ENCODE measurements at places on chromosomes 16 and 17.

DNA sequence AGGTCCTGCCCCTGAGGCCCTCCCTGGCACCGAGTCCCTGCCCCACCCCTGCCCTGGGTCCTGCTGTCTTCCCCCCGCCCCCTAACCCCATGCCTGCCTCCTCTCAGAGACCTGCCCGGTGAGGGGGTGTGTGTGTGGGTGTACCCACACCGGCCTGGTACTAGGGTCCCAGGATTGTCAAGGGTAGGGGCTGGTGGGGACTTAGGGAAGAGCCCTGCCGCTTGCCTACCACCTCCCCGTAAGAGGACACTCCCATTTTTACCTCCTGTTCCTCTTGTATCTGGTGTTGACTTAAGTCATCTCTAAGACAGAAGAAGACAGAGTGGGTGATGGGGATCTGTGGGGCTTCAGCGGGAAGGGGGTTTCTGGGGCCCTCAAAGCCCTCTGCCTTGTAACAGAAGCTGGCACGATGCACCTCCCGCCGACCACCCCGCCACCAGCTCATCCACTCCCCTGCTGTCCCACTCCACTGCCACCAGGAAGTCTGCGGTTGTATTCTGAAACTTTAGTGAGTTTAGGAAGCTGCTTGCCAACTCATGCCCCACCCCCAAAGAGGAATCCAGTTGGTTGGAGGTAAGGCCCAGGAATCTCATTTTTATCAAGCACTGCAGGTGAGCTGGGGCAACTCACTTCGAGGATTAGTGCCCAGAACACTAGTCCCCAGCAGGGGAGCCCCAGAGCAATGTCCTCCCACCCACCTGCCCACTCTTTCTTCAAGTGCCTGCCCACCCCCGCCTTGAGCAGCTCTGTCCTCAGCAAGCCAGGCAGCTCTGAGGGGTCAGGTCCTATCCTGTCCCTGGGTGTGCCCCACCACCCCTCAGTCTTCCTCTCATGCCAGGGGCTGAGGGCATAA is 5.6 kb downstream of the SPATA32 start:
- no peak for DNase-seq

DNA sequence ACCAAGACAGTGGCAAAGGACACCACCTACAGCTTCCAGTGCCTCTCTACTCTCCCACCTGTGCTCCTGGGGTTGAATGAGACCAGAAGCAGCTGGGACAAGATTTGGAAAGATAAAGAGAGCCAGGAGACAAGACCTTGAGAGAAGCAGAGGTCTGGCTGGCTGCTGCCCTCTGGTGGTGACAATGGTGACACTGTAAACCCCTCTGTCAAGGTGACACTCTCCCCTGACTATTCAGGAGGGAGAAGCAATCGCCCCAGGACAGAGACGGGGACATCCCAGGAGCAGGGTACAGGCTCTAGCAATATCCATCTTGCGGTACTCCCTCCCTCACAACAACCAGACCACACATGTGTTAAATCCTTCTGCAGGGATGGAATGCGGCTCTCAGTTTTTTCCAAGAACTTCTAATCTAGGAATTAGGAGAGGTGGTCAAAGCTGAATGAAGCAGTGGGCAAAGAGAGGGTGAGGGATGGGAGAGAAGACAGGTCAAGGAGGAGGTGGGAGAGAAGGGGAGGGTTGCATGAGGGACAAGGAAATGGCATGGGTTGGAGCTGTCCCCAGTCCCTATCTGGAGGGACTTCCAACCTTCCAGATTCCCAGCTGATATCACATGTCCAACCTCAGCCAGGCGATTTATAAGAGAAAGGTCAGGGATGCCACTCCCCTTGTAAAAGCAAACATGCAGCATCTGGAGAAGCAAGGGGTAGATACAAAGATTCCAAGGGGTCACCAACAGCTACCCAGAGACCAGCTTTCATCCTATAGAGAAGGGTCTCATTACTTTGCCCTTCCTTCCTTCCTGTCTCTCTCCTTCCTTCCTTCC is 2.9 kb downstream of the PHOSPHO1 start:
- DNase-seq = peak; percentile 61

DNA sequence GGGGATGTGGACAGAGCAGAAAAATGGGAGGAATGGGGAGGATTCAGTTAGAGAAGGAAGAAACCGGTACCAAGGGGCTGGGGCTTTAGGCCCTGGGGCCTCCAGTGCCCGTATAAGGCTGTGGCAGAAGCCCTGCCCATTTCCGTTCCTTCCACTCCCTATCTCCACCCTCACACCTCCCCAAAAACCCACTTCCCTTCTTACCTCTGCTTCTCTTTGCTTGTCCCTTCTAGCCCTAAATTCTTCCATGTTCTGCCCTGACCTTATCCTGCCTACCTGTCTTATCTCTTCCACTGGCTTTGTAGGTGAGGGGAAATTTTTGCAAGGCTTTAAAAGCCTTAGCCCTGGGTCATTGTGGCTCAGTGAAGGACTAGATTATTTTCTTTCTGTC is 4.1 kb downstream of the RNF167 start:
- no peak for DNase-seq

DNA sequence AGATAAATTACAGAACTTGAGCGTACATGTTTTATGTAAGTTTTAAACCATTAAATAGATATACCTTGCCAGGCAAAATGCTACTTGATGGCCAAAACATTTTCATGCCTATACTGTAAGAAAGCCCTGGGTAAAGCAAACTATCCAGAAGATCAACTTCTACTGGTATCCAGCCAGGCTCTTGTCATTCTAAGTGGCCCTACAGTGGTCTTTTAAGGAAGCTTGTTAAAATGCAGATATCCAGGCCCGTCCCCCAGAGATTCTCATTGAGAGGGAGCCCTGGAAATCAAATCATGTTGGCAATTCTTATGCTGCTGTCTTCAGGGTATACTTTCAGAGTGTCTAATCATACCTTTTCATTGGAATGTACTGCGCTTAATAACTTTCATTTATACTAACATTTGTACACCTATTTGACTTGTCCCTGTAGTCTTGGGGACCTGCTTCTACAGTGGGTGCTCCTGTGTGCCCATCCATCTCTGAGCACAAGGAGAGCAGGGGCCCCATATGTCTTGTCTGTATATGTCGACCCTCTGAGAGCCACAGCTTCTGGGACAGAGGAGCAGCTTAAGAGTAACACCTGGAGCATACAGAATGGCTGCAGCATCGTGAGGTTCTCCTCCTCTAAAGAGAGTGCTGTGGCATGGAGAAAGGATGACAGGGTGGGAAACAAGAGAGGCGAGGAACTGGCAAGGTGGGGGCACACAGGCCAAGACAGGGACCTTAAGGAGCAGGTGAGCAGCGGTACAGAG is 43.6 kb upstream of the ANKFY1 start:
- DNase-seq = no peak

- DNase-seq = no peak
Measured at GRCh38 chr17:14298221-14298946, 2.5 kb upstream of the HS3ST3B1 start.

DNA sequence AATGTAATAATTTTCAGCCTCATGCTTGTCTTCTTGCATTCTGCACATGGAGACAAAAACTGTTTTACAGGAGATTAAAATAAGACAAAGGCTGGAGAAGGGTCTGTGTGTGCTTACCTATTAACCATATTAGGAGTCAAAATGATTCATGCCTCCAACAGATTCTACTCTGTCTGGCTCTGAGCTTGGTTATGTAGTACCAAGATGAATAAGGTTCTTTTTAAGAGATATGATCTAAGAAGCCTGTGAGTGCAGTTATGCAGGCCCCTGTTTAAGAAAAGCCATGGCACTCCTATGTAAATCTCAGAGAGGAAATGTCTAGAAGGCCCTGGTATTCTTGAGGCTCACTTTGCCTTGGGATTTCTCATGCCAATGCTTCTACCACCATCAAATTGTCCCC is 486.6 kb upstream of the CDH11 start:
- no peak for DNase-seq

- no peak for DNase-seq
Measured at GRCh38 chr16:67449336-67449735, 18.4 kb downstream of the HSD11B2 start.

GRCh38 chr17:13355054-13355453 is 246.7 kb downstream of the HS3ST3A1 start:
- DNase-seq = no peak

- no peak for DNase-seq
Measured at GRCh38 chr17:74527756-74528155, 3.5 kb downstream of the CD300LB start.

GRCh38 chr16:70399951-70400350 is 38.9 kb downstream of the ST3GAL2 start:
- no peak for DNase-seq

DNA sequence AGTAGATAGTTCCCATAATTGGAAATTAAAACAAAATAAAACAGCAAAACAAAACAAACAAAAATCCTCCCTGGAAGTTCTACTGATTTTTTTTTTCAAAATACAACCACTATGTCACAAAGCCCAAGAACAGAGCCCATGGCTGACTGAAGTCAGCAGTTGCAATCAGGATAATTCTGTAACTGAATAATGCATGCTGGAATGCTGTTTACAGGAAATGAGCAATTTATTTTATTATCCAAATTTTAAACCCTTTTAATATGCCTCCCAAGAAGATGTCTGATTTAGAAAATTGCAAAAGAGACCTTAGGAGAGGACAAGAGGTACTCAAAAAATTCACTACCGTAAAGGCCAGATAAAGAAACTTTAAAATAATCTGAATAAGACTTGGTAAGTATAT is 578.2 kb downstream of the TOX3 start:
- DNase-seq = no peak

DNA sequence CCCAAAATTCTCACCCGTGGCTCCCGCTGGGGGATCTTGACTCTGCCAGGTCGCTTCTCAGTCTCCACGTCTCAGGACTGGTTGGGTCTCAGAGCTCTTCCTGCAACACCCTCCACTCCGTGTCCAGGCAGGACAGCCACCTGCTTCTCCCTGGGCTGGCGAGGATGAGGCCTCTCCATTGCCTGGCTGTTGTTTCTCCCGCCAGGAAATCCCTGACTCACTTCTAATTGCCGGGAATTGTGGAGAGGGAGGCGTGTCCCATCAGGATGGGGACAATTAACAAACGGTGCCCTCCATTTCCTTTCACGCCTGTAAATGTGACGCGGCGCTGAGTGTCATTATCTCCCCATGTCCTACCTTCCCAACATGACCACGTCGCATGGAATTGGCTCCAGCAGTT is 204.5 kb downstream of the RBFOX3 start:
- no peak for DNase-seq

DNA sequence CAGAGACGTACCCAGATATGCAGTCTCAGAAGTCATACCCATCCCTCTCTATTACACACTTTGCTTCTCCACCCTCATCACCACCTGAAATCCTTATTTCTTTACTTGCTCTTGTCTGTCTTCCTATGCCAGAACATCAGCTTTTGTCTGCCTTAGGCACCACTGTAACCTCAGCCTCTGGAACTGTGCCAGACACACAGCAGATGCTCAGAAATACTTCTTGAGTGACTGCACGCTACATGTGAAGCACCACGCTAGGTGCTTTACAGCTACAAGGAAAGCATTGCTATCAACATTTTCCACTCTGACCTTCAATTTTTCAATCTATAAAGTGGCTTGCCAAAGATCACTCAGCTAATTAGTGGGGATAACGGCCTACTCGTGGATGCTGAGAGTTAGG is 226.8 kb downstream of the CHD9NB start:
- DNase-seq = no peak

- no peak for DNase-seq
Measured at GRCh38 chr16:51244887-51245657, 94.0 kb upstream of the SALL1 start.

- no peak for DNase-seq
Measured at GRCh38 chr17:17776889-17777288, 59.9 kb downstream of the SREBF1 start.

DNA sequence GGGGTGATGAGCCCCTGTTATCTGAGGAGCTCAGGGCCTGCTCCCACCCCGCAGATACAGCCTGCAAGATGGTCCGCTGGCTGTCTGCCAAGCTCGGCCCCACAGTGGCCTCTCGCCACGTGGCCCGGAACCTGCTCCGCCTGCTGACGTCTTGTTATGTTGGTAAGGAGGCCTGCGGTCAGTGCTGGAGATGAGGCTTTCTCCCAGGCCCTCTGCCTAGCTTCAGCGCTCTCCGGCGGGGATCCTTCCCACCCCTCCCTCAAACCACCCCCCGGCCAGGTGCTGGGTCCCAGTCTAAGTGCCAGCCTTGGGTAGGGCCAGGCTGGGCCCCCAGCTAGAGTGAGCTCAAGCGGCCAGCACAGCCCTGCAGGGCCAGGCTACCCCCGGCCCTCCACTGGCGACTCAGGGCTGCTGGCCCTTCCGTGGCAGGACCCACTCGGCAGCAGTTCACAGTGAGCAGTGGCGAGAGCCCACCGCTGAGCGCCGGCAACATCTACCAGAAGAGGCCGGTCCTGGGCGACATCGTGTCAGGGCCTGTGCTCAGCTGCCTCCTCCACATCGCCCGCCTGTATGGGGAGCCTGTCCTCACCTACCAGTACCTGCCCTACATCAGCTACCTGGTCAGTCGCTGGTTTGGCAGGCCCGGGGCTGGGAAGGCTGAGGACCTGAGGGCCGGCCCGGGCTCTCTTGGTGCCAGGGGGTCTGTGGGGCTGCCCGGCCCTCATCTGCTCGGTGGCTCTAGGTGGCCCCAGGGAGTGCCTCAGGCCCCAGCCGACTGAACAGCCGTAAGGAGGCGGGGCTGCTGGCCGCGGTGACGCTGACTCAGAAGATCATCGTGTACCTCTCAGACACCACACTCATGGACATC is 6.1 kb downstream of the WDR81 start:
- no peak for DNase-seq

GRCh38 chr17:81809556-81809998 is 5.6 kb downstream of the GCGR start:
- no peak for DNase-seq

DNA sequence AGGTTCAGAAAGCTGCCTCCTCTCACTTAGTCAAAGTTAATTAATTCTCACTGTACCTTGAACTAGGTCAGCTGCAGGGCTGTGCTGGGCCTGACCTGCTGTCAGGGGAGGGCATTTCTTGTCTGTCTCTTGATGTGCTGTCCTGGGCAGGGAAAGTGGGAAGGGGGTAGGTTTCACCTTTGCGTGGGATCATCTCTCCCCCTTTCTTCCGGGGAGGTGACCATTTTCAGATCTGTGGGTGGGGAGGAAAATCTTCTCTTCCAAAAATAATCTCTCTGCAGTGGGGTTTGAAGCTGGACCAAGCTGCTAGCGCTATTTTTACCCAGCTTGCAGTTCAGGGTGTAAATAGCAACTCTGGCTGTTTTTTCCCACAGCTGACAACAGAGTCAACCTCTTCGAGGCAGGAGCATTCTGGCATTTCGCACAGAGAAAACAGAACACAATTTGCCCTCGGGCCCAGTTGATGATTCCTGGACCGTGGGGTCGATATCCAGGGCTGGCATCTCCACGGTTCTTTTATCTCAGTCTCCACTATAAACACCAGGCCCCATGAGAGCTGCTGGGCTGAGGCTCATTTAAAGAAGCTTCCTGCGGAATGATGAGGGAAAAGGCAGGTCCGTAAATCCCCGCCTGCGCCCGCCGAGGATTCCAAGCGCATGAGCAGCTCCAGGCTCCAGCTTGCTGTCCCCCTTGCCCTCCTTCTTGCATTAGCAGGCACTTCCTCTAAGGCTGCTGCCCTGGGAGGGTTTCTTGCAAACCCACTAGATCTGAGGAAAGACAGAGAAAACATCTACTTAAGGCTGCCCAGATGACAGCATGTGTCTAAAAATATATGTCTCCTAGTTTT is 93.9 kb downstream of the YPEL2 start:
- no peak for DNase-seq

- no peak for DNase-seq
Measured at GRCh38 chr17:79607940-79608623, 2.8 kb downstream of the RBFOX3 start.

GRCh38 chr17:58229881-58230280 is 8.5 kb upstream of the LPO start:
- no peak for DNase-seq

All from Panc1 (cell line).